ENCODE measurements at places on chromosomes 6 and 20.
A peak's percentile ranks its signal among the peaks of the same experiment; 100 is the strongest.

DNA sequence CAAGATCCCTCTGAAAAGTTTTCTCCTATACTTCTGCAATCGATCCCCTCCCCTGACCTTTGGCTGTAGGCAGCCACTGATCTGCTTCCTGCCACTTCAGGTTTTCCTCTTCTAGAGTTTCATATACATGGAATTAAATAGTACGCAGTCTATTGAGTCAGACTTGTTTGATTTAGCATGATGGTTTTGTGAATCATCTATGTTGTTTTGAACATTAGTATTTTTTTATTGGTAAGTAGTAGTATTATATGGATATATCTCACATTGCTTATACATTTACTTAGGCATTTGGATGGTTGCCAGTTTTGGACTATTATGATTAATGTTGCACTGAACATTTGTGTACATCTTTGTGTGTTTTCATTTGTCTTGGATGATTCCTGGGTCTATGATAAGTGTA, 518.0 kb downstream of the CD109 start:
- no peak for DNase-seq

DNA sequence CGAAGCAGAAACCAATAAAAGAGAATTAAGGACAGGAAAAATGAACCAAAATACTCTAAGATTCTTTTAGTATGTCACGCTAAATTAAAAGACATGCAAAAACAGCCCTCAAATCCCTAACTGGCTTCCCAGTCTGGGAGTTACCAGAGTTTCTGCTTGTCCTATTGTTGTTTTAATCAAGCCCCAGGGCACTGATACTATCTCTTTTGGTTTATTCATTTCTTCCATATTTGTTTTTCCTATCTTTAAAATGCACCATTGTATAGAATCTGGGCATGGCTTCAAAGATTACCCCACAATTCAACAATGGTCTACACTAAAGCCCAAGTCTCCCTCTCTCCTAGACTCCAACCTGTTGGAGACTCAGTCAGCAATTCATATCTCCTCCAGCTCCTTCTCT, 169.1 kb downstream of the MYLK4 start:
- no peak for DNase-seq

GRCh38 chr6:24149296-24149695, 23.3 kb downstream of the NRSN1 start:
- DNase-seq: no peak

- peak; percentile 5 for DNase-seq
These were observed 280.3 kb upstream of the SYNCRIP start for GRCh38 chr6:85923013-85923430.

DNA sequence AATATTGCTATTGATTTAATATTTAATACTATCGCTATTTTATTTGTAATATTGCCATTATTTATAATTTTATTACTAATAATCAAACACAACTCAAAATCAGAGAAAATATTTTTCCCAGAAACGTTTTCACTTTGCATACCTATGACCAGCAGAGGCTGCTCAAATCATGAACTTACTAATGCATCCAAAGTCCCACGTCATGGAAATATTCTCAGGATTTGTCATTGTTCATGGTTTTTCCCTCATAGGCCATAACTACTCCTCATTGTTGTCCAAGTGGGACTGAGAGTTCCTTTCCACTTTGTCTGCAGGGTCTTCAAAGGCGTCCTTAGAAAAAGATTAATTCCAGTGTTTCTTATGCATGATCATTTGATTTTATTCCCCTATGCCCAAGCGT, 344.8 kb downstream of the THBS2 start:
- no peak for DNase-seq

DNA sequence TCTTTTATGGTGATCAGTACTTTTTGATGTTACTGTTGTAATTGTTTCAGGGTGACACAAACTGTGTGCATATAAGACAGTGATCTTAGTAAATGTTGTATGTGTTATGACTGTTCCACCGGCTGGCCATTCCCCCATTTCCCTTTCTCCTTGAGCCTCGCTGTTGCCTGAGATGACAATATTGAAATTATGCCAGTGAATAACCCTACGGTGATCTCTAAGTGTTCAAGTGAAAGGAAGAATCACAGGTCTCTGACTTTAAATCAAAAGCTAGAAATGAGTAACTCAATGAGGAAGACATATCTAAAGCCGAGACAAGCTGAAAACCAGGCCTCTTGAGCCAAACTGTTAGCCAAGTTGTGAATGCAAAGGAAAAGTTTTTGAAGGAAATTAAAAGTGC, 32.3 kb downstream of the TULP4 start:
- DNase-seq: no peak

DNA sequence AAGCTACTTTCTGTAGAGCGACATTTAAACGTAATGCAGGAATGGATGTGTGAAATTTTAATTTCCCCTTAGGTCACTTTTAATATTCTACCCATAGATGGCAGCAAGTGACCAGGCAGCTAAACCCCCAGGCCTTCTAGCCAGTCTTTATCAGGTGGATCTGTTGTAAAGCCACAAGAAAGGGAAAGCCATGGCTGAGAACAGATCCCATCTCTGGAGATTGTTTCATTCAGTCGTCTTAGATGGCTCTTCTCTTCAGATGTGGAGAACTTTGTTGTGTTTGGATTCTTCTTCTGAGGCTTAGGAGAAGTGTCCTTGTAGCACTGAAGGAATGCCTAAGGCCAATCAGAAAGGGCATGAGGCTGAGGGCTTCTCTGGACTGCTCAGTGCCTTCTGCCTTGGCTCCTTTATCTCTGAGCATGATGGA, 15.8 kb upstream of the RNF182 start:
- peak; percentile 11 for DNase-seq

- DNase-seq: no peak
These were observed 29.7 kb downstream of the FYN start for GRCh38 chr6:111843347-111844147.

DNA sequence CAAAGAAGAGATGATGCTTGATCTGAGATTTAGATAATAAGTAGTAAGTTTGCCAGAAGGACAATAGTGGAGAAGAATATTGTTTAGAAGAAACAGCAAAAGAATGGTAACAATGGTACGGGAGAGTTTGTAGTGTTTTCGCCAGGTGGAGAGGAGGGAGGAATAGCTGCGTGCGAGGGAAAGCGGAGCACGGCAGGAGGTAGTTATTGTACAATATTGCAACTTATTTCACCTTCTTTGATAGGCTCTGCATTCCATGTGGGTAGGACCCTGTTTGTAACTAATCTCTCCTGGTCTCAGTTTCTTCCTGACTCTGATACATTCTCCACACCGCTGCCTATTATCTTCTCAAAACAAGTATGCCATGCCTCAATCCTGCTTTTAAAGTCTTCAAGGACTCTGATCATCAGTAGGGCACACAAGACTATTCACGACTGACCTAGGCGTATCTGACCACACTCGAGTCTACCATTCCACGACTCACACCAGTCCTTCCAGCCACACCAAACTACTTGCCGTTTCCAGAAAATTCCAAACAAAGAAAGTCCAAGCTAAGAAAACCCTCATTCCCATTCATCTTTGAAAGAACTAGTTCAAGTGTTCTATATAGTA, 1.1 kb downstream of the PPIL4 start:
- no peak for DNase-seq

DNA sequence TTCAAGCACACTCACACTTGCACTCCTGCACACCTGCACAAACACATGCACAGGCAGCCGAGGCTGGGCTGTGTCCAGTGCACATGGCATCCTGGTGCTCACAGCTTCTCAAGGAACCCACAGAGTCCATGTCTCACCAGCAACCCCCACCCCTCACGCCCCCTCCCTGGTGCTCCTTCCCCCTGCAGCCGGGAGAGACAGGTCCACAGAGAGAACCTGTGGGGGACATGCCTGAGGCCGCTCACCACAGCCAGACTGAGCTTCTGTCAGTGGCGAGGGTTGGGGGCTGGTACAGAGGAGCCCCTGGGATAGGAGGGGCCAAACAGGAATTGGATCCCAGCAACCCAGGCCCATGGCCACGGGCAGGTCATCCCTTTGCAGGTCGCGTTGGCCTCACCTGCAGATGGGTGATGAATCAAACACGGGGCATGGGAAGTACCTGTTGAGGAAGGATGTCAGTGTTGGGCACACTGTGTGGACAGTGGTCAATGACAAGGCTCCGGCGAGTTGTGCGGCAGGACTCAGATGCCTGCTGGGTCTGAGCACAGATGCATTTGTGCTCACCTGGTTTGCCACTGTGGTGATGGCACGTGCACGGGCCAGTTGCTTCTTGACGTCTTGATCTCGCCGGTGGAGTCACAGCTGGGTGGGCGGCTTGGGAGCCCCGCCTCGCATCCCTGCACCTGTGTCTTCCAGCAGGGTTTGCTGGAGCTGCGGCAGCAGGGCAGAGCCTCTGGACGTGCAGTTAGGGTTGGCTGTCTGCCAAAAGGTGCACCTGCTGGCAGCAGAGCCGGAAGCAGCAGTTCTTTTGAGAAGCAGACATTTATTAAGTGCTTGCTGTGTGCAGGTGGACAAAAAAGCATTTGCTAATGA, 113.0 kb downstream of the ERMARD start:
- no peak for DNase-seq

DNA sequence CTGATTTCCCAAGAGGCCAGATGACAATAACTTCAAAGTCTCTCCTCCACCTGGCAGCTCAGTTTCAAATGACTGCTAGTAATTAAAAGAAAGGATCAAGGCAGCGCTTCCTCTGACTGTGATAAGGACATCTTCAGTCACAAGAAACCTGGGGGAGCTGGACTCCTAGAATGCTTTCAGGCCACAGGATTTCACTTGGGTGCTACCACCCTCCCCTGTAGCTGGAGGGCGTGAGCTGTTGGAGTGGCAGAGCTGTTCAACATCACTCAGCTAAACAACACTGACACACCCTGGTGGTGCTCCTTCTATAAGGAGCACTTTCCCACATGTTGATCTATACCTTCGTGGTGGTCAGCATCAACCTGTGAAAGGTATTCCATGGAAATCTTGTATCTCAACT, 2.2 kb upstream of the CNR1 start:
- DNase-seq: no peak

DNA sequence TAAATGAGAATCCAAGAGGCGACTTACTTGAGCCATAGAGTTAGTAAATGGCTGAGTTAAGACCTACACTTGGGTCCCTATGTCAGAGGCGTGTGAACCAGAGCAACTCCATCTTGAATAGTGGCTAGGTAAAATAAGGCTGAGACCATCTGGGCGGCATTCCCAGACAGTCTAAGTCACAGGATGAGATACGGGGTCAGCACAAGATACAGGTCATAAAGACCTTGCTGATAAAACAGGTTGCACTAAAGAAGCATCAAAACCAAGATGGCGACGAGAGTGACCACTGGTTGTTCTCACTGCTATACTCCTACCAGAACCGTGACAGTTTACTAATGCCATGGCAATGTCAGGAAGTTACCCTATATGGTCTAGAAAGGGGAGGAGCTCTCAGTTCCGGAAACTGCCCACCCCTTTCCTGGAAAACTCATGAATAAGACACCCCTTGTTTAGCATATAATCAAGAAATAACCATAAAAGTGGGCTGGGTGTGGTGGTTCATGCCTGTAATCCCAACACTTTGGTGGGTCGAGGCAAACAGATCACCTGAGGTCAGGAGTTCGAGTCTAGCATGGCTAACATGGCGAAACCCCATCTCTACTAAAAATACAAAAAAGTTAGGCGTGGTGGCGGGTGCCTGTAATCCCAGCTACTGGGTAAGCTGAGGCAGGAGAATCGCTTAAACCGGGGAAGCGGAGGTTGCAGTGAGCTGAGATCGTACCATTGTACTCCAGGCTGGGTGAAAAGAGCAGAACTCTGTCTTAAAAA, 43.9 kb upstream of the EEF1A1 start:
- DNase-seq: no peak

- DNase-seq: no peak
These were observed 88.2 kb upstream of the BHLHE23 start for GRCh38 chr20:63094767-63095499.

Measured in NK-92 treated with Interleukin-12 subunit alpha and Interleukin-12 subunit beta, amount 100 ng/mL, for 24 hours (cell line).